LoVo (cell line): ENCODE measurements at places on chromosomes 5 and 9.
A peak's percentile ranks its signal among the peaks of the same experiment; 100 is the strongest.

- no peak for DNase-seq
Measured at GRCh38 chr5:129653057-129653375, 94.9 kb upstream of the MINAR2 start.

DNA sequence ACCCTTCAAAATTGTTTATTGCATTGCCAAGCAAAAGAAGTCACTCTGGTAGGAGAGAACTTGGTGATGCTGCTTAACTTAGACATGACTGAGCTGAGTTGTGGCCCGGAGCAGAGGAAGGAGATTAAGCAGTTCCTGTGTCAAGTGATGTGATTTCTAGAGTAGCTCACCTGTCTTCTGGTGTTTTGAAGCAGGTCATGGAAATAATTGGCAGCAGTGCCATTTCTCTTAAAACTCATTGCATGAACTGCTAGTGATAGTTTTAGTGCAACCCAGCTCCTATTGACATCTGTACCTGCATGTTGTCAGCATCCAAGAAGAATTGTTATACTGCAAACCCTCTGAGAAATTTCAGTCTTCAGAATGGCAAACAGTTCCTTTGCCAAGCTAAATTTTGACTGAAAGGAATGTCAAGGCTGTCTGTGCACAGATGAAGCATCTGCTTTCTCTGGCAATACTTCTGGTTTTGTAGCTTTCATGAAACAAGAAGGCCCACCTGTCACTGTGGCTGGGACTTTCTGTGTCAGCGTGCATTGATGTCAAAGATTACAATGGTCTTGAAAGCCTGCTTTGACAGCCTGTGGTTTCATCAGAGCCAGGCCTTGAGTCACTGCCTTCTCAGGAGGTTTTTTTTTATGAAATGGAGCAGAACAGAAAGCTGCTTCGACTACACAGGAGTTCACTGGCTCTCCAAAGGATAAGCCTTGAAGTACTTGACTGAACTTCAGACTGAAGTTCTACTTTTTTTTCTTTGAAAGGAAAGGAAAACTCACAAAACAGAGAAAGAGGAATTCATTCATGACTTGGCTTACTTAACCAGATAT is 90.6 kb downstream of the RALGPS1 start:
- no peak for DNase-seq

- DNase-seq, result no peak
Measured at GRCh38 chr5:38291355-38291754, 33.0 kb downstream of the EGFLAM start.

- no peak for DNase-seq
Measured at GRCh38 chr9:12934545-12935272, 159.9 kb downstream of the LURAP1L start.

DNA sequence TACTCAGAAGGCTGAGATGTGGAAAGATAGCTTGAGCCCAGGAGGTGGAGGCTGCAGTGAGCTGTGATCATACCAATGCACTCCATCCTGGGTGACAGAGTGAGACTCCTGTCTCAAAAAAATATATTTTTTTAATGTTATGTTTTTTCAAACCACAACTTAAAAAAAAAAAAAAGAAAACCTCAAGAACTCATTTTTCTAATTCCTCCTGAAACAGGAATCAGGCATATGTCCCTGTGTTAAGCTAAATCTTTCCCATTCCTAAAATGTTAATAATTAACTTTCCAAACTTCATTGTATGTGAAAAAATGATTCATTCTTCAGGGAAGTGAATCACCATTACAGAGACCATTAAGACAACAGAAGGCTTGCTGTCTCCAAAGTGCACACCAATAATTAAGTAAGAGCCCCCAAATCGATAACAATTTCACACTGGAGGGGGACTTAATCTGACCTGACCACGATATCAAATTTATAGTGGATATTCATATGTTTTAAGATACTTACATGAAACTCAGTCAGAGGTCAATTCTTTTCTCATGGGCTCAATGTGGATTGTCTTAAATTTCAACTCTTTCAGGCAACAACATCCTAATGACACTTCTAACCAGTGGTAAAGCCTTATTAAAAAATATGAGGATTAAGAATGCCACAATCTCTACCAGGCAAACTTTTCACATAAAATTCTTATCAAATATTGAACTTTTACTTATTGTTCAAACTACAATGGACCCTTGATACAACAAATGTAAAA is 5.2 kb downstream of the CEMIP2 start:
- DNase-seq, result peak; percentile 82

GRCh38 chr9:137029058-137029936 is 1.3 kb upstream of the ABCA2 start:
- DNase-seq, result peak; percentile 72

DNA sequence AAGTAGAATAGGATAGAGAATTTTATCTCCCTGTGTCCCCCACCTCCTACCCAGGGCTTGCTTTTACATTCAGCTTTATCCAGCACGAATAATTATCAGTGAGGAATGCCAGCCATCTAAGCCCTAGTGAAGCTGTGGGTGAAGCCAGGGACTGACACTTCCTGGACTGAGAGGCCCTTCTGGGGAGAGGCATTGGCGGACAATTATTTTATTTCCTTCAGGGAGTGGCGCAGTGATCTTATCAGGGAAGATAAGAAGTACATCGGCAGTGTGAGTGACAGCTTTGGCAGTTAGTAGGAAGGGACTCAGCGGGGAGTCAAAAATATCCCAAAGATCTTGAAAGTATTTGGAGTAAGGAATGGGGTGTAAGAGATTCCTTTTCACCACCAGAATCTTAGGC is 34.9 kb upstream of the RPS23 start:
- DNase-seq, result peak; percentile 77

DNA sequence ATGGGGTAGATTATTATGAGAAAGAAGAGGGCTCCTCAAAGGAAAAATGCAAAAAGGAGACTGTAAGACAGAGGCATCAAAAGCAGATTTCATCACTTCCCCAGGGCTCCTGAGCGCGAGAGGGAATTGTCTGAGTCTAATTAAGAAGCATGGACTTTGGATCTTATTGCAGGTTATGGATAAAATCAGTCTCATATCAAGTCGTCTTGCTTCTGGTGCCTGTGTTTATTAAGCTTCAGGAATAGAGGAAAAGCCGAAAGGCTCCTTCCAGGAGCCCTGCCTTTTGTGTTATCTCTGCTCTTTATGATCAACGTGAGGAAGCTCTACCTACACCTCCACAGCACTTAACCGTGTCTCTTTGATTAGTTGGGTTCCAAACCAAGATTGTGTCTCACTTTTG is 25.0 kb upstream of the SEMA5A start:
- no peak for DNase-seq

GRCh38 chr9:87699835-87700234 is 26.1 kb upstream of the CTSL start:
- DNase-seq, result no peak

DNA sequence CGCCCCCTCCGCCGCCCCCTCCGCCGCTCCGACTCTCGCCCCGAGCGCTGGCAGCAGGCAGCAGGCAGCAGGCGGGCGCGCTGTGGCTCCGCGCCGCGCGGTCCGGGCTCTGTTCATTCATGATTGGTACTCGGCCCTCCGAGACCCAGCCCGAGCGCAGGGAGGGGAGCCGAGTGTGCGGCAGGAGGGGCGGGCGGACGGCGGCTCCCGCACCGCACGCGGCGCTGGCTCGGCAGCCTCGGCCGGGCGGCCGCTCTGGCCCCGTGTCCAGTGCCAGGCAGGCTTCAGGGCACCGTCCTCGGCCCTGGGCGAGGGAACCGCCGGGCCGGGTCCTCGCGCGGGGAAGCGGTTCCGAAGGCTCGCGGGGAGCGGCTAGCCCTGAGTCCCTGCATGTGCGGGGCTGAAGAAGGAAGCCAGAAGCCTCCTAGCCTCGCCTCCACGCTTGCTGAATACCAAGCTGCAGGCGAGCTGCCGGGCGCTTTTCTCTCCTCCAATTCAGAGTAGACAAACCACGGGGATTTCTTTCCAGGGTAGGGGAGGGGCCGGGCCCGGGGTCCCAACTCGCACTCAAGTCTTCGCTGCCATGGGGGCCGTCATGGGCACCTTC is at the start of gene KCNIP1:
Gene KCNIP1 (plus strand): TSS at position 31 of the 607 bp plus-strand sequence.
- no peak for DNase-seq

DNA sequence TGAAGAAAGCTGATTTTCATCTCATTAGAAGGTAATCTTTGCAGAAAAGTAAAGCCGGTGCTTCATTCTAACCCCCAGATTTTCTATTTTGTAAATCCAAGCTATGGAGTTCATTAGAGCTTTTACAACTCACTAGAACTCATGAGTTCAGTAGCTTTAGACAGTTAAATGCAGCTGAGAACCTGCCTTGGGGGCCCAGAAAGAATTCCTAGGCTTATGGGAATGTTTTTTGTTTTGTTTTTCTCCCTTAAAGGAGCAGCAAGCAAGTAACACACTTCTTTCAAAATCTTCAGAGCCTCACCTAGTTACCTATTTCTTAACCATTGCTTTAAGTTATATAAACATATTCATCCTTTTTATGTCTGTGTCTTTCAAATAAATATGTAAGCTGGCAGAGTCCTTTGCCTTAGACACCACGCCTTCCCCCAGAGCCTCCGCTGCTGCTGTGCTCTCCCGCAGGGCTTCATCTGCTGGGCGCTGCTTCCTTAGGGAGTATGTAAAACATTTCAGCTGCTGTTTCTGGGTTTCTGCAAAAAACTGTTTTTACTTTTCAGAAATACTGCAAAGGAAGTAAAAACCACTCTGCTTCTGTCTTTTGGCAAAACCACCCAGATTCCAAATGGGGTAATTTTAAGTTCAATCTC is 132.9 kb downstream of the CDC42SE2 start:
- no peak for DNase-seq

DNA sequence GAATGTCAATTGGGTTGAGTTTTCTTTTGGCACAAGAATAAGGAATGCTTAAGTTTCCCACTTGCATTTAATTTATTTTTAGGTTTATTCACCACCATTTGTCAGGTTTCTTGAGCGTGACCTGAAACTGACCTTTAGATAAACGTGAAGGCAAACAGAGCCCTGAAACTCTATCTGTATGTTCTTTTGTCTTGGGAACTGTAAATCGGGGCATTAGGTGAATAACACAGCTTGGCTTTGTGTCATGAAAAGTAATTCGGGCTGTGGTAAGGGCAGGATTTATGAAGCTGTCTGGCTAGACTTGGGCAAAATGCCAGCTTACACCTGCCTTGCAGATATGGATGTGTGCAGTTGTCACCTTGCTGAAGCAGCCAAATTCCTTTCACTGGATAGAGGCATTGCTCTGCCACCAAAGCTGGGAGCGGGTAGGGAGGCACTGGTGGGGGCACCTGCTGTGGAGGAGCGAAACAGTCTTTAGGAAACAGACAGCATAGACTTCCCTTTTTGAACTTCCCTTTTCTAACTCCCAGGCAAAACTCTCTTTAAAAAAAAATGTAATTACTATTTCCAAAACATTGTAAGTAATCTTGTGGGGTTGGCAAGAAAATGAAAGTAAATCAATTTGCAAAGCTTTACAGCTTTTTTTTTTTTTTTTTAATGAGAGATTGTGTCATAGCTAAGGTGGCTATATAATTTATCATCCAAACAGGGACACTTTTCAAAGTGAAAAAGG is 545.2 kb downstream of the CSNK1G3 start:
- peak; percentile 57 for DNase-seq

- DNase-seq, result no peak
Measured at GRCh38 chr5:140213370-140213983, 38.5 kb downstream of the CYSTM1 start.

GRCh38 chr9:109245310-109245897 is 75.5 kb downstream of the EPB41L4B start:
- DNase-seq, result no peak

GRCh38 chr5:159915904-159916840 is at the start of gene ADRA1B:
ADRA1B (plus strand) TSS chr5:159916482; CDS start chr5:159916906, 424 bp downstream.
- peak; percentile 44 for DNase-seq

DNA sequence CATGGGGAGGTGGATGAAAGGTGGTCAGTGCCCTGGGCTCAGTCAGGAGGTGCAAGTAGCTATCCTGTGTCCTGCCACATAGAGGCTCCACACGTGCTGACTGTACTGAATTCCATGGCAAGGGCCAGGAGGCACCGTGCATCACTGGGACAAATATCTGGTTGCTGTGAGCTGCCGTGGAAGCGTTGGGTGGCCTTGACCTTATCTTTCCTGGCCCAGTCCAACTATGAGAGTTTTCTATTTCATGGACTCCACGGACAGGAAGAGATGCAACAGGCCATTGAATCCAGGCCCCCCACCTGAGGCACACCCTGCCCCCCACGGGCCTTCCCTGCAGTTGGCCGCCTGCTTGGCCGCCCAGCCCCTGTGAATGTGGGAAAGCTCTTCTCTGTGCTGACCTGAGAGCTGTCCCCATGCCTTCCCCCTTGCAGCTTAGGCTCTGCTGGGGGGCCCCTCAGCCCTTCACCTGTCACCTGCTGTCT is 1.7 kb downstream of the GRHPR start:
- DNase-seq, result no peak
